ENCODE measurements at places on chromosomes 7 and 10.

- no peak for DNase-seq
Measured at GRCh38 chr7:149459201-149459539, 1.7 kb downstream of the ZNF777 start.

DNA sequence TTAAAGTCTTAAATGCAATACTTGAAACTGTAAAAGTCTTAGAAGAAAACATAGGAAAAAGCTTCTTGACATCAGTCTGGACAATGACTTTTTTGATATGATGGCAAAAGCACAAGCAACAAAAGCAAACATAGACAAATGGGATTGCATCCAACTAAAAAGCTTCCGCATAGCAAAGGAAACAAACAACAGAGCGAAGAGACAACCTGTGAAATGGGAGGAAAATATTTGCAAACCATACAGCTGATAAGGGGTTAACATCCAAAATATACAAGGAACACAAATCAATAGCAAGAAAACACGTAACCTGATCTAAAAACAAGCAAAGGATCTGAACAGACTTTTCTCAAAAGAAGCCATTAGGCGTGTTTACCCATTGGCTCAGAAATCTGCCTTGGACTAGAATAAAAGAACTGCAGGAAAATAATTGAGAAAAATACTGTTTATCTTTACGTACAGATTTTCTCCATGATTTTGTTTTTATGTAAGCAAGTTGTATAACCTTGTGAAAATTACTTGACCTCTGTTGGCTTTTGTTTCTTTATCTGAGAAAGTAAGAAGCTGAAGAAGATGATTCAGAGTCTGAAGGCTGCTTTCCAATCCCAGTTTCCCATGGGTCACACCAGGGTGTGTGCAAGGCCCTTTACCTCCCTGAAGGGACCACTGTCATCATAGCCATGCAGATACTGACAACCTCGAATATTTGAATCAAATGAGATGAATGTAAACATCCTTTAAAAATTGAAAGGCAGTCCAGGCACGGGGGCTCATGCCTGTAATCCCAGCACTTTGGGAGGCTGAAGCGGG lies 99.1 kb upstream of the LANCL2 start:
- no peak for DNase-seq

DNA sequence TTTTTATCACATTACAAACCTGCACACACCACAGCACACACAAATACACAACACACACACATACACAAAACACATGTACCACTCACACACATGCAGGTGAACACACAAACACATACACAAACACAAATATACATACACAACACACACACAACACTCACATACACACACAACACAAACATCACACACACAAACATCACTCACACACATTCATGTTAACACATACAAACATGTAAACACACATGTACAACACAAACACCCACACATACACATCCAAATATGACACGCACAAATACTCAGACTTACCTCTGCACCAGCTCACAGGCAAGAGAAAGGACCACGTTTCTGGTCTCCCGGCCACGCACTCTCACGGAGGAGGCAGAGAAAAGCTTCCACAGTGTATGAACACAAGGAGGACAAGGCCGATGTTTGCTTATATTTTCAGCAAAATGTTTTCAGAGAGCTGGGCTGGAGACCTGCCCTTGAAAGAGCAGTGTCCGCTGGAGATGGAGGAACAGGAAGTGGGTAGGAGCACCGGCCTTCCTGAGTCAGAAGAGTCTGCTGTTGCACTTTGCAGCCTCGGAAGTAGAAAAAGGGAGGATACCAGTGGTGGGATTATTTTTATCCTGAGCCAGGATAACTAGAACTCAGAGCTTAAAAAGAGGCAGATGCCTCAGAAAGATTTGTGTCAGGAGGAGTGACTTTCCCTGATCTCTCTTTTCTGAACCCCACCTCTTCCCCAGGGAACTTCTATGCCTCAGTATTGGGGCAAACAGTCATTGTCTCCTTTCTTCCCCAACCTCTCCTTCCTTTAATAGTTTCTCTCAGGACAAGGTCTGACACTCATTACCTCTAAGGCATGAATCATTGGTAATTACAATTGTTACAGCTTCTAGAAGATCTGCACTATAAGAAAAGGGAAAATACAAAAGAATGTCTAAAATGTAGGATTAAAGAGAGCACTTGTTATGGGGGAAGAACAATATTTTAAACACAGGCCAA lies at the start of gene GIMAP6:
GIMAP6 (minus strand) TSS at position 520 of the 999 bp plus-strand sequence. CDS start 2,243 bp downstream, outside the sequence.
- no peak for DNase-seq

- no peak for DNase-seq
Measured at GRCh38 chr7:68015978-68016532, 1019.4 kb downstream of the TYW1 start.

GRCh38 chr10:71580926-71581325 lies 138.7 kb downstream of the C10orf105 start:
- DNase-seq = no peak
